Aorta (tissue), 5 donors: ENCODE measurements at places on chromosomes 6 and 20. TPM values are rescaled to one million over a fixed set of nuclear protein-coding genes. Genes with fewer than 3 reads are reported as not detected.

Gene HLA-DQA1
- total RNA-seq: 46.2 TPM

DNA sequence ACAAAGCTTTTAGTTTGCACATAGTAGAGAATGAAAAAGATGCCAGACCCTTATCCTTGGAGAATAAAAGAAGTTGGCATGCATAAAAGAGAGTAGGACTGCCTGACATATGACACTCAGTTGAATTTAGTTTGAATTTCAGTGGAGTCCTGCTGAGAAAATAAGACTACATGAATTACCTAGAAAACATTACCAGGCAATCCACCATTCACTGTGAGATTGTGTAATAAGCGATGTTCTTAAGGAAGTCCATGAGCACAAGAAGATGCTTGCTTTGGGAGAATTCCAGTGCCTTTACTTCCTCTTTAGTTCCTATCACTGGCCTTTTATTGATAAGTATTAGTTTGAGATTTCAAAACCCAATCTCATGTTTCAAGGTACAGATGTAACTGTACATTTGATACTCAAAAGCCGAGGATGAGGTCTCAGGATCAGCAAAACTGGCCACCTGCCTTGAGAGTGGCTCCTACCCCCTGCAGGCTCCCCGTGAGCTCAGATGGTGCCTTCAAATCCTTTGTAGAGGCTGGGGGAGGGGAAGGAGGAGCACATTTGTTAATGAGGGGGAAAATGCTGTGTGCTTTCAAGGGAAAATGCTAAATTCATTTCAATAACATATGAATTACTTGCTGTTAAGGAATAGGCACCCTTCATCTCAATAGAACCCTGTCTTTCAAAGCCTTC, 11.2 kb upstream of the UNC93A start:
- H3K27me3 ChIP-seq: no peaks in the 10 kb centered on the region
- H3K4me3 ChIP-seq: no peak overlapping the region
- H3K27ac ChIP-seq: no peak overlapping the region
- DNase-seq: no peak
- no peaks in the 10 kb centered on the region for H3K36me3 ChIP-seq

Gene BPIFB1
- not detected for total RNA-seq

GRCh38 chr6:40485300-40485699, 101.9 kb downstream of the LRFN2 start:
- H3K27ac ChIP-seq: no peak overlapping the region
- no peak for DNase-seq
- H3K4me1 ChIP-seq: no peaks in the 10 kb centered on the region

- H3K27me3 ChIP-seq: no peaks in the 10 kb centered on the region
- H3K4me3 ChIP-seq: no peak overlapping the region
- H3K36me3 ChIP-seq: no peaks in the 10 kb centered on the region
- DNase-seq: no peak
- no peak overlapping the region for H3K27ac ChIP-seq
Measured at GRCh38 chr6:63558278-63558677, 14.0 kb upstream of the LOC128125822 start.

DNA sequence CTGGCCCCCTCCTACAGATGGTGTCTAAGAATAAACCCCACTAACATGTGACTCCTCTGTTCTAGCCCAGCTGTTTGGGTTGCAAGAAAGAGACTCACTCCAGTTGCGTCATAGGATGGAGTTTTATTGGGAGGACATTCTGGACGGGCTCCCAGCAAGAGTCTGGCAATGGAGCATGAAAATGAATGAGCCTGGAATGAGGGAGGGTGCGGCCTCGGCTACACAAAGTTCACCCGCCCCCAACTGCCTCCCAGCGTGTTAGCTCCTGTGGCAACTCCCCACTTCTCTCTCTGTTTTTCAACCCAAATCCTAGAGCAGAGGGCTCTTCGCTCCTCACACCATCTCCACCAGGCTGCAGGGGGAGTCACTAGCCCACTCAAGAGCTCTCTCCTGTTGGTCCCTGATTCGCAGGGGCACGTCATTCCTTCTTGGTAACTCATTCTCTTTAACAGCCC, 5.1 kb upstream of the ADAM33 start:
- peak; percentile 85 for DNase-seq
- peaks cover 1% of the 10 kb centered on the region for H3K4me1 ChIP-seq
- no peaks in the 10 kb centered on the region for H3K27me3 ChIP-seq
- no peak overlapping the region for H3K27ac ChIP-seq
- H3K36me3 ChIP-seq: no peaks in the 10 kb centered on the region

Gene ADGRF1
- not detected for total RNA-seq
